Fibroblast of villous mesenchyme (primary cell): ENCODE measurements at places on chromosomes 6 and 20. TPM values are rescaled to one million over a fixed set of nuclear protein-coding genes. Genes with fewer than 3 reads are reported as not detected.

- DNase-seq: no peak
Measured at GRCh38 chr6:16244869-16245451, 6.6 kb downstream of the GMPR start.

DNA sequence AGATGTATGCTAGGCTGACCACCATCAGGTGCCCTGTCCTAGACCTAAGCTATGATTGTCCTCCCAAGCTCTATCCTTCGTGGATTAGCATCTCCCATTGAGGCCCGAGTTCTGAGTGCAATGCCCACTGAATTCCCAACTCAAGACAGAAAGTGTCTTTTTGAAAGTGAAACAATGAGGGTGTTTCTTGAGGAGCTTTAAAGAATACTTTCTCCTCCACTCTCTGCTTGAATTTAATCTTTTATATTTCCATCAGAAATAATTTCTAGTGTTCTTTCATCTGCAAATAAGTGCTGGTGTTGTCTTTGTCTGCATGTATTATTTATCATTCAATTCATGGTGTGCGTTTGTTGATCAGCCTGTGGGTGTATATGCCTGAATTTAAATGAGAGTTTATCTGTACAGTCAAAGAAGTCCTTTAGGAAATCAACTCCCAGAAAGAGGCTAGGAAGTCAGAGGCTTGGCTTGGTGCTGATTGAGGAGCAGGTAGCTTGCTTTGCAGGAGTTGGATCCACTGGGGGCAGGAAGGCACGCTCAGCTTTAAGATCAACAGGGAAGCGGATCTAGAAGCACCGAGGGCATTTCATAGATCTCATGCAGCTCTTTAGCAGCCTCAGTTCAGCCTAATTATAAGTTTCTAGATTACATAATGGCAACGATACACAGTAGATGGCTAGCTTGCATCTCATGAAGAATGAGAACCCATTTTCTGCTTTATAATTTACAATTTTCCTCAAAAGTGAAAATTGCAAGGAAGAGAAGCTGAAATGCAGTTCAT is 36.0 kb upstream of the CCN6 start:
- DNase-seq: no peak

TPX2 gene
- total RNA-seq: 35.4 and 62.2 TPM in 2 replicates

DNA sequence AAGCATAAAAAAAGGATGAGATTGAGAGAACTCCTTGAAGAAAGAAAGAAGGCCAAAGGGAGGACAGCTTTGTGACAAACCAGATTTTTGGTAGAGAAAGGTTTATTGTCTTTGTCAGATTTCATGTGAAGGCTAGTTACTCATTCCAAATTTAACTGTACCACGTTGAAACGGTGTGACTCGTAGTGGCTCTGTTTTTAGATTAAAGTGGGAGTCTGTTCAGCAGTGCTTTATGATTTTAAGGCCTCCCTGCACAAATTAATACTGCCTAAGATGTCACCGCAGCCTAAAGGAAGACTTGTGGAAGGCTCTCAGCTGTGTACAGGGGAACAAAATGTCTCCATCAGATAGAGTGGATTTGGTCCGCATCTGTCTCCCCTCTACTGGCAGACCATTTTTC is 35.9 kb downstream of the CDC40 start:
- DNase-seq: no peak

- no peak for DNase-seq
Measured at GRCh38 chr20:35975576-35976373, 7.4 kb downstream of the CNBD2 start.

DNA sequence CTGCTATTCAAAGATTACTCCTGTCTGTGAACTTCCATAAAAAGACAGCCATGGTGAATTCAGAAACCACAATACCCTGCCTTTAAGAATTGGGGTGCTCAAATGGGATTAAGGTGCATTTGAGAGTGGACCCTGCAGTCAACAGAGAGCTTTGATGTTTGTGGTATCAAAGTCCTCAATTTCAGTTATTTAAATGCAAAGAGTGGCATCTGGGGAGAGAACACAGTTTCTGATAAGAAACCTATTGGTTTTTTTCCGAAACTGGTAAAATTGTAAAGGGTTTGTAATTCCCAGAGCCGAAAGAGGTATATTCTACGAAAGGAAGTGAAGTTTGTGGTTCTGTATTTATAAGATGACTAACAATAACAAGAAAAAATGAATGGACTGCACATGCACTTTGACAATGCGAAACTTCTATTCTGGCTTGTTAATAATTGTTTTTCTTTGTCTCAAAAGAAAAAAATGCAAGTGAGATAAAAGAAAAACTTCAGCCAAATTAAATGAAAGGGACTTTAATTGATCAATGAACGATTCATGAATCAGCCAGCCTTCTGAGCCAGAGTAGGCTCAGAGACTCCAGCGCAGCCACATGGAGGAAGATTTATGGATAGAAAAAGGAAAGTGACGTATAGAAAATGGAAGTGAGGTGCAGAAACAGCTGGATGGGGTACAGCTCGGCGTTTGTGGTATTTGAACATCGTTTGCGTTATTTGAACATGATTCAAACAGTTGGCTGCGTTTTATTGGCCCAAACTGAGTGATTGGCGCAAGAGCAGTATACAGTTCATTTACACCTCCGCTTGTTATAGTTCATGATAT is 70.5 kb upstream of the DUSP22 start:
- DNase-seq: no peak

PROKR2 gene
- total RNA-seq: not detected in 2 replicates

- DNase-seq: no peak
Measured at GRCh38 chr20:21510414-21511384, 3.2 kb downstream of the NKX2-2 start.

GRCh38 chr6:43983191-43983590 is 144.1 kb downstream of the MRPL14 start:
- DNase-seq: no peak

GRCh38 chr6:160349814-160350350 is 1.7 kb downstream of the SLC22A3 start:
- DNase-seq: peak; percentile 21

DNA sequence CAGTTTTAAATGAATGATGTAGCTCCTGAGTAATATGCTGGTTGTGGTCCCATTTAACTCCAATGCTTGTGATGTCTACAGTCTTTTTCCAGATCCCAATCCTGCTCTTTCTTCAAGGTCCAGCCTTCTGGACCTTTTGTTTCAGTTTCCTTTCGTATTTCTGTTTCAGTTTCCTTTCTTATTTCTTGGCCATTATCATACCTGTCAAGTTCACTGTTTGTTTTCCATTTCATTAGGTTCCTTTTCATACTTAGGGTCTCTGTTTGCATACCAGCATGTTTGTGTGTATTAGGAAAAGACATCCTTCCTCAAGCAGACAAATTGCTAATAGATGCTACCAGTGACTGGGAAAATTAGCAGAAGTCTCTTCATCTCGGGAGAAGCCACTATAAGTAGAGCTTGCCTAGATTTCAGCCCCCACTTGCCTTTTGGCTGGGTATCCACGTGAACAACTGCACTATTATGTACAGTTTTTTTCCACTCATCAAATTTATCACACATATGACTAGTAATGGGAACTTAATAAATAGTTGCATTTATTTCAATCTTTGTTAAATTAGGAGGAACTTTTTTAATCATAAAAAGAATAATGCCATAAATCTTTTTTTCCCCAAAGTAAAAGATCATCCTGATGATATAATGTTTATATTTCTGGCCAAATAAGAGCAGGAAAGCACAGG is 583.4 kb downstream of the BCKDHB start:
- no peak for DNase-seq

GRCh38 chr6:128474481-128474880 is 45.9 kb downstream of the PTPRK start:
- DNase-seq: peak; percentile 22
